H1 (cell line): ENCODE measurements at places on chromosomes 5 and 9.

DNA sequence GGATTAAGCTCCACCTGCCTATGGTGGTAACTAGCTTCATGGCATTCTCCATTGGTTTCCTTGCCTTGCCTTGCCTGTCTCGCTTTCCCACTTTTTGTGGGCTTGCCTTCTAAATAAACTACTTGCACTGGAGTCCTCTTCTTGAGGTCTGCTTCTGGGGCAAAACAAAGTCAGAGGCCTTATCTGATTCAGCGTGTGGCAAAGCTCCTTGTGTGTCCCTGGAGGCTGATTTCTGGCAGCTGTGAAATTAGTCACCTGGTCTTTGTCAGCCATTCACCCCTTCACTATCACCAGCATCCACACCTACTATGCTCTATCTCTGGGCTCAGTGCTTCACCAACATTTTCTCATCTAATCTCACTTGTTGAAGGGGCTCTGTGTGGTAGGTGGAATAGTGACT lies 176.2 kb downstream of the SEC61B start:
- no peaks in the 10 kb centered on the region for H3K36me3 ChIP-seq
- no peaks in the 10 kb centered on the region for H3K4me1 ChIP-seq
- no peaks in the 10 kb centered on the region for H3K27me3 ChIP-seq
- no peak overlapping the region for H3K27ac ChIP-seq
- H3K4me3 ChIP-seq, result no peak overlapping the region

DNA sequence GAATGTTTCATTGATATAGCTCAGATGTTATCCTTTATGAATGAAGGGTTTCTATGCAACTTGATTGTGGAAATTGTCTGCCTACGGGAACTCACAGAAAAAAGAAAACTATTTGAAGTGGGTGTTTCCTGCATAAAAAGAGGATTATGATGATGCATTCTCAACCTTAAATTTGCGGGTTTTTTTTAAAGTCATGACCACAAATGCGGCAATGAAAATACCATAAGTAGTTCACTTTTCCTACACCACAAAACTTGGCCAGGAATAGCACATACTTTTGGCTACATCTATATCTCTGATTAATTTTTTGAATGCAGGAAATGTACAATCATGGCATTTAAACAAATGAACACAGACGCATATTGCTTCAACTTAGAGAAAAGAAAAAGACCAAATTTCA lies 754.7 kb downstream of the DTWD2 start:
- no peaks in the 10 kb centered on the region for H3K36me3 ChIP-seq
- no peaks in the 10 kb centered on the region for H3K4me1 ChIP-seq
- no peak overlapping the region for H3K27ac ChIP-seq

GRCh38 chr5:82313016-82313415 lies 34.9 kb upstream of the RPS23 start:
- no peak overlapping the region for H3K4me3 ChIP-seq
- no peaks in the 10 kb centered on the region for H3K27me3 ChIP-seq
- no peak overlapping the region for H3K27ac ChIP-seq
- H3K36me3 ChIP-seq, result no peaks in the 10 kb centered on the region
- DNase-seq, result no peak

GRCh38 chr9:109624896-109625295 lies 126.8 kb upstream of the PTPN3 start:
- DNase-seq, result no peak
- H3K4me3 ChIP-seq, result no peak overlapping the region
- H3K27me3 ChIP-seq, result no peaks in the 10 kb centered on the region
- H3K27ac ChIP-seq, result no peak overlapping the region
- H3K36me3 ChIP-seq, result no peaks in the 10 kb centered on the region

- no peak for DNase-seq
- H3K36me3 ChIP-seq, result no peaks in the 10 kb centered on the region
- no peak overlapping the region for H3K4me3 ChIP-seq
Measured at GRCh38 chr9:136079916-136080246, 15.2 kb downstream of the NACC2 start.

- H3K4me1 ChIP-seq, result peaks cover 21% of the 10 kb centered on the region; the same call in 1 of the 2 replicates
- H3K27ac ChIP-seq, result no peak overlapping the region
- DNase-seq, result no peak
- H3K4me3 ChIP-seq, result no peak overlapping the region
- no peaks in the 10 kb centered on the region for H3K27me3 ChIP-seq
Measured at GRCh38 chr5:138705567-138705966, 47.7 kb upstream of the CTNNA1 start.

DNA sequence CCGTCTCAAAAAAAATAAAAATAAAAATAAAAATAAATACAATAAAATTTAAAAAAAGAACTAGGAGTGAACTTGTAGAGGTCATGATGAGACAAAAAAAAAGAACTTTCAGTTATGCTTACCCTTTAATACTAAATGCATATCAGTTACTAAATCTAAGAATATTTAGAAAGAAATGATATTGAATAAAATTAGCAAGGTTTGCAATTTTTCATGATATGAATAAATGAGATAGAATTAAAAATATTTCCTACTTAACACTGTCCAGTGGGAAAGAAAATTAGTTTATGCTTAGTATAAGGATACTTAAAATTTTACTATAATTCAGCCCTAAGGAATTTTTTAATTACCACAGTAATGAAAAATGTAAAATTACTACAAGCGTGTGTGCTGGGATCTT lies 132.4 kb downstream of the TLE1 start:
- H3K4me1 ChIP-seq, result no peaks in the 10 kb centered on the region
- no peak overlapping the region for H3K27ac ChIP-seq
- no peak for DNase-seq

DNA sequence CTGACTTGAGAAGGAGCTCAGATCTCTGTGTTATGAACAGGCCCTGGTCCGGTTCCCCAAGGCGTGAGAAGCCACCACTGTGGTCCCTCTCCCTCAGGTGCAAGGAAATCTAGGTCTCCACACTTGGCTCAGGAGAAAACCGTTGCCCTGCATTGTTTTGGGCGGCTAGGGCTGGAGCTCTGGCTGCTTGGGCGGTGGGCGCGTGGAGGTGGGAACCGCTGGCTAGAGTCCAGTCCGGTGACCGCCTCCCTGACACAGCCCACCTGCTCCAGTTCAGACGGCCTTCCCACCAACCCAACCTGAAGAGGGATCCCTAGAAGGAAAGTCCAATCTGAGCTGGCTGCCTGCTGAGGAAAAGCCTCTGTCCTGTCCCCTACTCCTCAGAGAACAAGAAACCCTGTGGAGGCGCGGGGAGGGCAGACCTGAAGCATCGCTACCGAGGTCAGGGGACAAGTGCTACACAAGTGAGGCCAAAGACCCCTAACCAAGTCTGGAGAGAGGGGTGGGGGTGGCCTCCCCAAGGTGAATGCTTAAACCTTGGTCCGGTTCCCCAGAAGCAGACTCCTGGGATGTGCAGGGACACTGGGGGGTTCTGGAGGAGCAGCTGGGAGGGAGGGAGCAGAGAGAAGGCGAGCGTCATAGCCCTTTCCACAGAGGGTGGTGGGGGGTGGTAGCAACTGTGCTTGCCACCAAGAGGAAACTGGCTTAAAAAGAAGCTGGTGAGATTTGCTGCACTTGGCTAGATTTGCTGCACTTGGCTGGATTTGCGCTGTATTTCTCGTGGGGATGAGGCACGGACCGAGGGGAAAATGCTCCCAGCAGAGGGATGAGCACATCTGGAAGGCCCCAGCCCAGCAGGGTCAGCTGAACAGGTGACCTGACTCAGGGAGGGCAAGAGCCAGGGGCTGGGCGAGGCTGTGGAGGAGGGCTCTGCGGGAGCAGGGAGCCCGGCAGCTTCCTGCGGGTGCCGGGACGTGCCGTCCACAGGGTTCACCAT lies 65.2 kb downstream of the RAPGEF1 start:
- H3K27ac ChIP-seq, result no peak overlapping the region
- no peaks in the 10 kb centered on the region for H3K36me3 ChIP-seq
- DNase-seq, result no peak

- DNase-seq, result no peak
- no peak overlapping the region for H3K27ac ChIP-seq
- H3K27me3 ChIP-seq, result no peaks in the 10 kb centered on the region
Measured at GRCh38 chr5:57577432-57578175, 95.0 kb upstream of the ACTBL2 start.
